ENCODE measurements at places on chromosomes 6 and 20. TPM values are rescaled to one million over a fixed set of nuclear protein-coding genes. Genes with fewer than 3 reads are reported as not detected.

The MYBL2 gene
- 10.3 TPM for total RNA-seq

The GNRH2 gene
- total RNA-seq: 0.18 TPM

The STX11 gene
- 5.7 TPM for total RNA-seq

The SNAI1 gene
- total RNA-seq: 2.9 TPM

The FHL5 gene
- total RNA-seq: not detected

The GRM1 gene
- under 0.01 TPM for total RNA-seq

The COL21A1 gene
- total RNA-seq: 0.85 TPM

The PTK6 gene
- total RNA-seq: under 0.01 TPM

The NQO2 gene
- 11.7 TPM for total RNA-seq

The SIRPB2 gene
- 0.47 TPM for total RNA-seq

The PLA2G7 gene
- total RNA-seq: not detected

The ZNF311 gene
- 0.63 TPM for total RNA-seq

The CFAP61 gene
- not detected for total RNA-seq

The AIF1 gene
- total RNA-seq: not detected

The CGAS gene
- total RNA-seq: 5.7 TPM

The IGF2R gene
- 56.5 TPM for total RNA-seq

The SCRT2 gene
- not detected for total RNA-seq

The GSTA3 gene
- not detected for total RNA-seq

The SLC4A11 gene
- 4.1 TPM for total RNA-seq

The CNBD2 gene
- total RNA-seq: 3.1 TPM

The SRMS gene
- total RNA-seq: not detected

The ADGB gene
- total RNA-seq: not detected

The FAM83B gene
- not detected for total RNA-seq

The TCP11 gene
- total RNA-seq: not detected

The UST gene
- 3.4 TPM for total RNA-seq

The ANGPT4 gene
- not detected for total RNA-seq

The SLC24A3 gene
- 0.19 TPM for total RNA-seq

The SLC35F1 gene
- not detected for total RNA-seq

The TMEM217 gene
- total RNA-seq: 8.6 TPM

The STMN3 gene
- 2.7 TPM for total RNA-seq

The NFATC2 gene
- 1.5 TPM for total RNA-seq

The TBXT gene
- total RNA-seq: not detected

The ZBTB12 gene
- total RNA-seq: 4.2 TPM

The PI3 gene
- not detected for total RNA-seq

The FOXA2 gene
- not detected for total RNA-seq

The PRRT1 gene
- total RNA-seq: not detected

The PPT2 gene
- 52.3 TPM for total RNA-seq

The SEL1L2 gene
- total RNA-seq: not detected

The ERVFRD-1 gene
- not detected for total RNA-seq

The QRSL1 gene
- 9.5 TPM for total RNA-seq

The PRPH2 gene
- 0.19 TPM for total RNA-seq
